Cardiac fibroblast (primary cell): ENCODE measurements at places on chromosomes 2 and 18.

DNA sequence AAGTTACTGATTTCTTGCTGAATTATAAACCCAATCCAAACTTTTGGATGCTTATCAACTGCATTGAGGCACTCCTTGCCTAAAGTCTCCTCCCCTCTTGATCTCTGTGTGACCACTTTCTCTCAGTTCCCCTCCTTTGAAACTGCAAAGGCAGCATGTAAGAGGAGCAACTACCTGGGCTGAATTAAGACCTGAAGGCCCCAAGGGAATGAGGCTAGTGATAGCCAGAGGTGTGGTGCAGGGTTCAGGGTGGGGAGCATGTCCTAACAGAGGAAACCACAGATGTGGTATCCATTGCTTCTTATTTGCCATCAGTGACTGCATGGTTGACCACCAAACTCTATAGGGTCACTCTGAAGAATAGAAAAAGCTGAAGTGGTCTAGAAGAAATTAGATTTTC lies 557.9 kb downstream of the TNS1 start:
- no peak for DNase-seq

DNA sequence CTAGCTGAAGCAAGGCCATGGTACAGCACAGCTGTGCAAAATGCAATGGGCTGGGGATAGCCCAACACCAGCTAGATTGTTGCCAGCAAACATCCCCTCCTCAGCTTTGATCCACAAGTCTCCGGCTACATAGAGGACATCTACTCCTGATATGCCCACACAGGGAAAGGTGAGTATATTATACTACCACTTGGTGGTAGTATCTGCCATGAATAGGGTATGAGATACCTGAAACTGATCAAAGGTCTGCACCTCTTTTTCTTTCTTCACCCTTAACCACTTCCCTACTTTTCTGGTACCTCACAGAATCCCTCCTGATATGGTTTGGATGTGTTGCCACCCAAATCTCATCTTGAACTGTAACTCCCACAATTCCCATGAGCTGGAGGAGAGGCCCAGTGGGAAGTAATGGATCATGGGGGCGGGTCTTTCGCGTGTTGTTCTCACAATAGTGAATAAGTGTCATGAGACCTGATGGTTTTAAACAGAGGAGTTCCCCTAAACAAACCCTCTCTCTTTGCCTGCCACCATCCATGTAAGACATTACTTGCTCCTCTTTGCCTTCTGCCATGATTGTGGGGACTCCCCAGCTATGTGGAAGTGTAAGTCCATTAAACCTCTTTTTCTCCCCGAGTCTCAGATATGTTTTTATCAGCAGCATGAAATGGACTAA lies 279.6 kb downstream of the TXNL1 start:
- DNase-seq, result peak; percentile 4

DNA sequence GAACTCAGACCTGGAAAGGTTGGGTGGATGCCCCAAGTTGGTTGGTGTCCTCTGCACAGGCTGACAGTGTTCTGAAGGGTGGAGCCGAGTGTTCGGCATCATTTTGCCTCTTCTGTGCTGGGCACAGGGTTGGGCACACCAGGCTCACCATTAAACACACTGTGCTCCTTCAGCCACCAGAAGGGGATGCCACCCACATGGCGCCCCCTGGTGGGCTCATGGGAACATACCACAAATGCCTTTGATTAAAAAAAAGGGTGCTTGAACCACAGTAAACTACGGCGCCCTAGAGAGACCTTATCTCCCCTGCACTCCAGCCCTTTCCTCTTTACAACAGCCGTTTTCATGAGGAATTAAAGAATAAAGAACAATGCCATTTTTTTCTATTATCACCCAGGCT lies 89.4 kb downstream of the CELF4 start:
- peak; percentile 38 for DNase-seq

DNA sequence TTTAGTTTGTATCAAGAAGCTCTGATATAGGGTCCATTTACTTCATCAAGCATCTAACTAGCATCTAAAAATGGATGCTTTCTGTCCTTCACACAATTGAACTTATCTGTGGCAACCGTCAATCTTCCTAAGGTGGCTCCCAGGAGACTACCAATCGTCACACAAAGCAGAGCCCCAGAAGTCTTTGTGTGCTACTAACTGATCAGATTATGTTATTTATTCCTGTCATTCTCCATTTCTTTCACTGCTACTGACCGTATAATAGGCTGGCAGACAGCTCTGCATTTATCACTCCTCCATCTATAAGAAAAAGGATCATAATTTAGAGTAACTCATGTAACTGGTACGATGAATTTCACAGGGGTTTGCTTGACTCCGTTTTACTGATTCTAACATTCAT lies 585.0 kb upstream of the NXPH2 start:
- DNase-seq, result no peak
